Naive thymus-derived CD8-positive, alpha-beta T cell (primary cell): ENCODE measurements at places on chromosomes 7 and 10.

DNA sequence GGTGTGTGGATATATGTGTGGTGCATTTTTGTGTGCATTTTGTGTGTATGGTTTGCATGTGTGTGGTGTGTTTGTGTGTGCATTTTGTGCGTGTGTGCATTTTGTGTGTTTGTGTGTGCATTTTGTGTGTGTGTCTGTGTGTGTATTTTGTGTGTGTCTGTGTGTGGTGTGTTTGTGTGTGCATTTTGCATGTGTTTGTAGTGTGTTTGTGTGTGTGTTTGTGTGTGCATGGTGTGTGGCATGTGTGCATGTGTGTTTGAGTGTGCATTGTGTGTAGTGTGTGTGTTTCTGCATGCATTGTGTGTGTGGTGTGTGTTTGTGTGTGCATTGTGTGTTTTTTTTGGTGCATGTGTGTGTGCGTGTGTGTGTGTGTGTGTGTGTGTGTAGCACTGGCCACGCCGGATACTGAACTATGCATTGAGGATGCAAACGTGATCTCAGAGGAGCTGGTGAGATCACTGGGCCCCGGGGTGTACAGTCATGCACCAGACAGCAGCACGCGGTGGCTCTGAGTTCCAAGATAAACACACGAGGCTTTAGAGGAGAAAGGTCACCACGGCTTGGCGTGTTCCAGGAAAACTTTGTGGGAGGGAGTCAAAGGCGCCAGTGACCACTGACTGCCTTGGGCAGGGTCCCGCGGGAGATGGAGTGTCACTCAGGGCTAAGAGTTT is 106.6 kb upstream of the SHH start:
- DNase-seq: no peak

- DNase-seq: no peak
Measured at GRCh38 chr7:129865093-129865924, 87.5 kb downstream of the UBE2H start.

DNA sequence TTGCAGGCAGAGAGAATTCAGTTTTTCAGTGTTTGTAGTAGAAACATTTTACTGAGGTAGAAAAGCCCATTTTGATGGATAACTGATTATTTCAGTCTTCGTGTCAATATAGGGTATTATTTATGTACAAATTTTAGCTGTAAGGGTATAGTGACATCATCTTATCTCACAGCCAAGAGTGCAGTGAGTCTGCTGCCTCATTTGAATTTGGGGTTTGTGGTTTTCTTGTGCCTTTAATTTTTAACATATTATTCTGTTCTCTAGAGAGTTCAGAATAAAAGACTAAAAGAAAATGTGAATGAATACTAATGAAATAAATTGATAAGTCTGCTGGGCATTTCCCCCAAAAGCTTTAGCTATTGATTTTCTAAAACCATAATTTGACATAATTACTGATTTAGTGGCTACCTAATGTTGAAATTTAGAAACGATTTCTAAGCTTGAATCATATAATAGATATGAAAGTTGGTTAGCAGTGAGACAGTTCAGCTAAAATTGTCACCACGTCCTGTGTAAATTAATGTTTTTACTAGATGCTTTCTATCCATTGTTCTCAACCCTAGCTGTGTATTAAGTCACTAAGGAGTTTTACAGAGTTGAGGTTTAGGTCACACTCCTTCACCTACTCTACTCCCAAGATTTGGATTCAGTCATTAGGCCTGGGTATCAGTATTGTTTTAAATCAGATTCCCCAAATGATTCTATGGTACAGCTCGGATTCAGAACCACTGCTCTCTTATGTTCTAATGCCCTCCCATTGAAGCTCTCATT is 37.3 kb downstream of the ACADSB start:
- DNase-seq: no peak

- no peak for DNase-seq
Measured at GRCh38 chr7:79823246-79823951, 311.2 kb upstream of the GNAI1 start.

DNA sequence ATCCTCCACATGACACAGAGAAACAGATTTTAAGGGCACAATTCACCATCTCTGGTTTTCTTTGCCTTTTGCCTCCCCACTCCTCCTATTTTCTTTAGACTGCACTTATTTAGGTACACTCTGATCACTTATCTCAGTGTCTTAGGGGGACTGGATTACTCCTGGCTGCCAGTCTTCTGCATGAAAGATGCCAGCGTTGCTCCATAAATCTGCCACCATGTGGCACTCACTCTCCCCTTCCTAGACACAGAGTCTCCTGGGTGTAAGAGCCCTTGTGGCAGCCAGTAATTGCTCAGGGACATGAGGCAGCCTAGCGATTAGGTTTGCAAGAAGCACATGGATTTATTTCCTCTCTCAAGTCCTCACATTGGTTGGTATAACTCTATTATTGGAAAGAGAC is 34.5 kb upstream of the RBM20 start:
- DNase-seq: no peak

DNA sequence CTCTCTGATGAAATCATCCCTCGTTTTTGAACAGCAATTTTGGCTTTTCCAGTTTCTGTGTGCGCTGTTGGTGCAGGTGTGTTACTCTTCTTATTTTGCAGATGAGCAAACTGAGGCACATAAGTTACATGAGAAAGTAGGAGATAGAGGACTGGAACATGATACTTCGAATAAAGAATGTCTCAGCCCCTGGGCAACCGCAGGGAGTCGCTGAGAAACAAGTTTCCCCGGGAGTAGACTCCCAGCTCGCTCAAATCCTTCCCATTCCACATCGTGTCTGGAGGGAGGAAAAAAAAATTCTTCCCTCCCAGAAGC is 18.0 kb downstream of the MXI1 start:
- DNase-seq: no peak

GRCh38 chr10:99927721-99928280 is 81.9 kb downstream of the DNMBP start:
- no peak for DNase-seq

DNA sequence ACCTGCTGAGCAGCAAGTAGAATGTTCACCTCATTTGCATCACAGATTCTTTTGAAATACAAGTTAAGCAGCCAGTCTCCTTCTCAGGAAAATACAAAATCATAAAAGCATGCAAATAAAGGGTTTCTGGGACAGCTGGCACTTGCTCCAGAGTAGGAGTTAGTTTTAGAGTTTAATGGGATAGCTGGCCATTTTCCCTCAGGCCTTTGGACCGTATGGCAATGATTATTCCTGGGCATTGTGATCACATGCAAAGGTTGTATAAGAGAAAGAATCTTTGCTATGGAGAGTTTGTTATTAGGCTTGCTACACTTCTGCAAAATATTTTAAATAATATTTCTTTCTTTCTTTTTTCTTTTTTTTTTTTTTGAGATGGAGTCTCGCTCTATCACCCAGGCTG is 240.8 kb downstream of the CDK14 start:
- DNase-seq: no peak

DNA sequence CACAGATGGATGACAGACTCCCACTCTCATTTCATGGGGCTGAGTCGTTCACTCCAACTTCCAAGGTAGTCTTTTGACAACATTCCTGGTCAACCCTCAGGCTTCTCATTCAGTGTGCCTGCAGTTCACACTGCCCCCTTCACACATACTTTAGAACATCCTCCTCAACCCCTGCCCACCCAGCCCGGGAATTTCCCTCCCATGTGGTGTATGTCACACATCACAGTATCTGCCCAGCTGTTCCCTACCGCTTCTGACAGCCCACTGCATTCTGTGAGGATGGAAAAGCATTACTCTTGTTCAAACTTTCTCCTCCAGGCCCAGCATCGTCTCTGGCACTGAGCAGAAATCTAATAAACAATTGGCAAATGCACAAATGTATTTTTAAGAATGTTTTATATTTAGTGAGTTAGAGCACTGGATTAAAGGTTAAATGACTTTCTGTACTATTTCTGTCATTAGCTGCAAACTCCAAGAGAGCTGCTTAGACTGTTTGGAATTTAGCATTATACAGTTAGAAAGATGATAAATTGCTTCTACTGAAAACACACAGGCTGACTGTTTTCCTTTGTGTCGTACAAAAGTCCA is 110.4 kb downstream of the SFMBT2 start:
- no peak for DNase-seq

DNA sequence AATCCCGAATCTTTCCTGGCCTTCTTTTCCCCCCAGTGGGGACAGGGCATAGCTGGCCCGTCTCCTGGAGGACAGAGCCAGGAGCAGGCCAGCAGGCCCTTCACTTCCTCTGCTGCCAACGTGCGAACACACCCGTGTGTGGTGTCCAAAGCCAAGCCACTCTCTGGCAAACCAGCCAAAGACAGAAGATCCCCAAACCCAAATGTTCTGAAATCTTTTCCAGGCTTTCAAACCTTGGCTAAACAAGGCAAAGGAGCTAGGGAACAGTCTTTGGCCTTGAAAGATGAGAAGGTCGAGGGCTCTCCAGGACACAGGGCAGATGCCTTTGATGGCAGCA is 63.0 kb downstream of the PROSER2 start:
- DNase-seq: no peak

- no peak for DNase-seq
Measured at GRCh38 chr10:77581738-77582137, 55.9 kb downstream of the KCNMA1 start.

GRCh38 chr7:48161407-48162125 is 9.7 kb upstream of the ABCA13 start:
- DNase-seq: no peak

DNA sequence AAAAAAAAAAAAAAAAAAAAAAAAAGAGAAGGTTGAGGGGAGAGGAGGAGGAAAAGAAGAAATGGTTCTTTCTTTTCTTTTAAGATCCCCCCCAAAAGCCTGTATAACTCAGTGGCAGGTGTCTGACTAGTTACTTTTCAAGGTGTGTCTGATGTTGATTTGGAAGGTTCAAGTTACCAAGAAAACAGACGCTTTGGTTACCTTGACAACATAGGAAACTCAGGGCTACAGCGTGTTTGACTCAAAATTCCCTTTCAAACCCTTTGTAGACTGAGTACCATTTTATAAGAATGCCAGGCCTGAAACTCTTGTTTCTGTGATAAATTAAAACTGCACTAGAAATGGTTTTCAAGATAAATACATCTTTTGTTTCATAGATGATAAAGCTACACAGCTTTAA is 286.8 kb downstream of the SKIDA1 start:
- no peak for DNase-seq

GRCh38 chr7:28157076-28157745 is 23.4 kb downstream of the JAZF1 start:
- DNase-seq: no peak

DNA sequence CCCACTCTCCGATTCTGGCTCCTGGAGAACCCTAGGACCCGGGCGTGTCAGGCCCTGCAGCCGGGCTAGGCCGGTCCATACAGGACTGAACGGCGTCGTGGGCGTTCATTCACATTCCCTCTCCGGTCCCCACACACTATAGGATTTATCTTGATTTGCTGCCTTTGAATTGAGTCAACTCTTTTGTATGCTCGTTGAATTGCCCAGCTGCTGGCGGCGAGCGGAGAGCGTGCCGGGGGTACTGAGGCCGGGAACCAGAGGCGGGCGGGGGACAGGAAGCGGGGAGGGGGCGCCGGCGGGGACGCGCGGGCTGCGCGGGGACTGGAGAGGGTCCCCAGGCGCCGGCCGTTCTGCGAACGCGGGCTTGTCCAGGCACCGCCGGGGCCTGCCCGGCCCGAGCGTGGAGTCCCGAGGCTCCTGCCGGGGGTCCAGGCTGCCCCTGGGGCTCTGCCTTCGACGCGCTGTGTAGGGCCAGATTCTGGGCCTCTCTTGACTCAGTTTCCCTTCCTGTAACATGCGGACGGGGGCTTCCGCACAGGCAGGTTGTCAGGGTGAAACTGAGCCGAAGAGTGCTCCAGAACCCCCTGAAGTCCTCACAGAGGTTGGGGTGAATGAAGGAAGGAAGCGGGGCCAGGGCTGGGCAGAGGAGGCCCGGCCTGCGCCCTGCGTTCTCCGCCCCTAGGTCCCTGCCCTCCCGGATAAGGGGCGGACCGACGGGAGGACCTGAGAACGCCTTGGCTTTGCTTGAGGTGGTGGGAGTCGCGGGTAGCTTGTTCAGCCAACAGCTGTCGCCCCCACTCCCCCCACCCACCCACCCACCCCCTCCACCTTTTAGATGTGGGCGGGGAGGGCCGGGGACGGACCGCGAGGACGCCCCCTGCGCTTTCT is 769 bp upstream of the ELFN1 start:
- DNase-seq: no peak

DNA sequence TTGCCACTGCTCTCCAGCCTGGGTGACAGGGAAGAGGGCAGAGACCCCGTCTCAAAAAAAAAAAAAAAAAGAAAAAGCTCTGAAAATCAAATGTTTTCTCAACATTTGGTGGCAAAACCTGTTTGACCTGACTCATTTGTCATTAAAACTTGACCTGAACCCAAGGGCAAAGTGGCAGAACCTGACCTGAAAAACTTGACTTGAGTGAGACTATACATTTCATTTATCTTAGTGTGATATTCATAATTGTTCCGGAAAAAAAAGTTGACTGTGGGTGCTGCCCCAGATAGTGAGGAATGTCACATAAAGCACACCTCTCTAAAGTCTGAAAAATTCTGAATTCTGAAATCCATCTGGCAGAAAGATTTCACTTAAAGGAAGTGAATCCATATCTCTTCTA is 2.3 kb upstream of the TAX1BP1 start:
- DNase-seq: no peak

DNA sequence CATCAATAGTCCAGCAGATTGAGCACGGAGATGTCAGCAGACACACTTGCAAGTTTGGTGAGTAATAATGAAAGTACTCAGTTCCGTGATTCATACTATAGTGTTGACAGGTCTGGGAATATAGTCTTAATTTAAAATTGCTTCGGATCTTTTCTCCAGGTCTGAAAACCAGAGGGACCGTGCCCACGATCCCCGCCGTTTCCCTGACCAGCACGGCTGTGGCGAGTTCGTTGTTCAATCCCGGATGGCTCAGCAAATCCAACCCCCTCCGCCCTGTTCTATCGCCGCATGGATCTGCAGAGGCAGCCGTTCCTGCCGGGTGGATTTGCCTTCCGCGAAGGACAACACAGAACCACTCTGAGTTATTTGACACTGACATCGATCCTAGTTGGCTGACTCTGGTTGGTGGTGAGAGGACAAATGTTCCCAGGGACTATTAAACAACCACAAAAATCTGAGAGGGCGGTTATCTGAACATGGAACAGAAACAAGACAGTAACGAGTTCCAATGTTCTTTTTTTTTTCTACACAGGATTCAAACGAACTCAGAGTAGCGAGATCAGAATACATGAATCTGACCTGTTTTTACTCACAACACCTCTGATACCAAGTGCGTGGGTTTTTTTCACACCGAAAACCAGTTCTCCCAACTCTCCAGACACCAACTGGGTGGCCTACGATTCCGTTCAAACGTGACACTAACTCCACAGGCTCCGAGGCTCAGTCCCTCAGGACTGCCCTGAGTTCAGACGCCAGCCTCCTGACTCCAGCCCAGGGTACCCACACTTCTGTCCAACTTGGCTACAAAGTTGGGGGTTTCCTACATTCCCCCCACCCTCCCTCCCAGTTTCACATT is 52.7 kb downstream of the RBM17 start:
- DNase-seq: no peak
